ENCODE measurements at places on chromosomes 2 and 18.
A peak's percentile ranks its signal among the peaks of the same experiment; 100 is the strongest.

DNA sequence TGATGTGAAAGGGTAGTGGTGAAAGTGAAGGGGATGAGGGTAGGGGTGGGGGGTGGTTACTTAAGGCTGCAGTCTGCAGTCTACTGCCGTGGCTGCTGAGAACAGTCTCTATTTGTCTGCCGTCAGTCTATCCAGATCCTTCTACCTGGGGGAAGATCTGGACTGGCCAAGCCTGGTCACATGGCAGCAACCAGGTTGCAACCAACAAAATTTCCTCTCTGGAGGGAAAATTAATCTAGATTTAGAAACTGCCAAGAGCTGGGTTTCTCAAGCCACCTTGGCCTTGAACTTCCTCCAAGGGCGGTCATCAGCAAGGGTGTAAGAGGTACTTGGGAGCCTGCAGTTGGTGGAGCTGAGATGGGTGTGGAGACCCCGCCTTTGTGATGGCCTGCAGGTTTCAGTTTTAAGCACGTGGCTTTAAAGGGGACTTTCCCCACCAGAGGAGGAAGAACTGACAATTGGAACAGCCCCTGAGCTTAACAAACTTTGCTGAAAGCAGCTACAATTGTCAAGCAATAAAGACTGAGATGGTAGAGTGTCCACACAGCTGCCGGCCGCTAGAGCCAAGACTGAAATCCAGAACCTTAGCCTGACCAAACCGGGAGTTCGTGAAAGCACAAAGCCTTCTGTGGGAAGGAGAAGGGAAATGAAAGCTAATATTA is 31.4 kb upstream of the KCMF1 start:
- DNase-seq: no peak

GRCh38 chr2:40285391-40285790 is 166.5 kb downstream of the SLC8A1 start:
- no peak for DNase-seq

GRCh38 chr18:62977512-62977911 is 262.2 kb downstream of the PHLPP1 start:
- no peak for DNase-seq

DNA sequence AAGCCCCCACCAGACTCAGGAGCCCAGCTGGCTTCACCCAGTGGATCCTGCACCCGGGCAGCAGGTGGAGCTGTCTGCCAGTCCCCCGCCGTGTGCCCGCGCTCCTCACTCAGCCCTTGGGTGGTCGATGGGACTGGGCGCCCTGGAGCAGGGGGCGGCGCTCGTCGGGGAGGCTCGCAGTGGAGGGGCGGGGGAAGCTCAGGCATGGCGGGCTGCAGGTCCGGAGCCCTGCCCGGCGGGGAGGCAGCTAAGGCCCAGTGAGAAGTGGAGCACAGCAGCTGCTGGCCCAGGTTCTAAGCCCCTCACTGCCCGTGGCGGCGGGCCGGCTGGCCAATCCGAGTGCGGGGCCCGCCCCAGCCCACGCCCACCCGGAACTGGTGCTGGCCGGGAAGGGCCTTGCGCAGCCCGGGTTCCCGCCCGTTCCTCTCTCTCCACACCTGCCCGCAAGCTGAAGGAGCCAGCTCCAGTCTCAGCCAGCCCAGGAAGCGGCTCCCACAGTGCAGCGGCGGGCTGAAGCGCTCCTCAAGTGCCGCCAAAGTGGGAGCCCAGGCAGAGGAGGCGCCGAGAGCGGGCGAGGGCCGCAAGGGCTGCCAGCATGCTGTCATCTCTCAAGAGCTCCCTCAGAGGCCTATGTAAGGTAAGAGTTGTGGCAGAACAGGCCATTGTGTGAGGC is 1307.8 kb upstream of the TMEFF2 start:
- no peak for DNase-seq

DNA sequence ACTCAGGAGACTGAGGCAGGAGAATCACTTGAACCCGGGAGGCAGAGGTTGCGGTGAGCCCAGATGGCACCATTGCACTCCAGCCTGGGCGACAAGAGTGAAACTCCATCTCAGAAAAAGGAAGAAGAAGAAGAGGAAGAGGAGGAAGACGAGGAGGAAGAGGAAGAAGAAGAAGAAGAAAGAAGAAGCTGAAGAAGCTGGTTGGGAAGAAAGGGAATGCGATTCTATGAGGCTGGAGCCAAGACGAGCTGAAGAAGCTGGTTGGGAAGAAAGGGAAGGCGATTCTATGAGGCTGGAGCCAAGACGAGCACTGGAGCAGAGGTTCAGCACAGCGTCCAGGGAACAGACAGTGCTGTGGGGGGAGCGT is 30.3 kb upstream of the TAF1B start:
- DNase-seq: no peak

- DNase-seq: no peak
Observed at GRCh38 chr2:151020411-151020810, 241.3 kb downstream of the RBM43 start.

GRCh38 chr18:62300359-62300963 is 24.6 kb upstream of the TNFRSF11A start:
- no peak for DNase-seq

- no peak for DNase-seq
Observed at GRCh38 chr2:209471037-209471436, 47.2 kb downstream of the MAP2 start.

GRCh38 chr2:170323743-170324142 is 145.8 kb downstream of the MYO3B start:
- DNase-seq: no peak

DNA sequence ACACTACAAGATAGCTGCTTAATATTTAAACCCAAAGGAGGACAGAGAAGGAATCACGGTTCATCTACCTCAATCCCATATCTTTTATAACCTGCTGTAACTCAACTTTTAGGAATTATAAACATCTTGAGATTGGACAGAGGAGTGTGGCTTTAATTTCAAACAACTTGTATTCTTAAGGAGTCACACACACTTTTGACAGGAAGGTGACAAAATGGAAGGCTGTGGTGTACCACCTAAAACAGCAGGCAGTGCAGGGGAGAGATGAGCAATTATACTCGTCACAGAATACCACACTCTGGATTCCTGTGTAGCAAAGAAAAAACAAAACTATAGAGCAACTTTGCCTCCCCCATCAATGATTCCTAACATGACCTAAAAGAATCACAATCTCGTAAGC is 194.8 kb downstream of the ZEB2 start:
- no peak for DNase-seq

DNA sequence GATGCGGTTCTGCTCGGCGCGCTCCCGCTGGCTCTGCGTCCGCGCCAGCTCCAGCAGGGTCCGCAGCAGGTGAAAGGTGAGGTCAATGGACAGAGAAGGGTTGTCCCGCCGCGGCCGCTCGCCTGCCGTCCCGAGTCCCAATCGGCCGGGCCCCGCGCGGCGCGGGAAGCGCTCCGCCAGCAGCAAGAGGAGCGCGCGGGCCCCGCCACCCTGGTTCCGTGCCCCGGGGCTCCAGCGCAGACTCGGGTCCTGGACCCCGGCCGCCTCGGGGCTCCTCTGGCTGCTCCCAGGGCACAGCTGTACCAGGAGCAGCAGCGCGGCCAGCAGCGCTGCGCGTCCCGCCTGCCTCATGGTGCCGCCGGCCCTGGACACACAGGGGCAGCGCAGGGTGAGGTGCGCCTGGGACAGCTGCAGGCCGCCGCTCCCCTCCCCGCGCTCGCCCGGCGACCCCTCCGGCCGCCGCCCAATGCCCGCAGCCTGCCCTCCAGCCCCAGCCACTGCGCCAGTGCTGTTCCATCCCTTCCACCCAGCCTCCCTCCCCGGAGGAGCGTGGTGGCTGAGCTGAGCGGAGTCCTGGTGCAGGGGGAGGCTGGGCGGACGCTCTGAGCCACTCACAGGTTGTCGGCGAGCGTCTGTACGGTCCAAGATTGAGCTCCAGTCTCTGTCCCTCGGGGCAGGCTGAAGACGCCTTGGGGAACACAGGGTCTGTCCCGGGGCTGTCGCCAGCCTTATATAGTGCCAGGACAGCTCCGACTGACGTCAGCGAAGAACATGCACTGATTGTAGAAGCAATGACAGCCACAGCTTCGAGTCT is 493 bp downstream of the UCN start:
- DNase-seq: no peak

DNA sequence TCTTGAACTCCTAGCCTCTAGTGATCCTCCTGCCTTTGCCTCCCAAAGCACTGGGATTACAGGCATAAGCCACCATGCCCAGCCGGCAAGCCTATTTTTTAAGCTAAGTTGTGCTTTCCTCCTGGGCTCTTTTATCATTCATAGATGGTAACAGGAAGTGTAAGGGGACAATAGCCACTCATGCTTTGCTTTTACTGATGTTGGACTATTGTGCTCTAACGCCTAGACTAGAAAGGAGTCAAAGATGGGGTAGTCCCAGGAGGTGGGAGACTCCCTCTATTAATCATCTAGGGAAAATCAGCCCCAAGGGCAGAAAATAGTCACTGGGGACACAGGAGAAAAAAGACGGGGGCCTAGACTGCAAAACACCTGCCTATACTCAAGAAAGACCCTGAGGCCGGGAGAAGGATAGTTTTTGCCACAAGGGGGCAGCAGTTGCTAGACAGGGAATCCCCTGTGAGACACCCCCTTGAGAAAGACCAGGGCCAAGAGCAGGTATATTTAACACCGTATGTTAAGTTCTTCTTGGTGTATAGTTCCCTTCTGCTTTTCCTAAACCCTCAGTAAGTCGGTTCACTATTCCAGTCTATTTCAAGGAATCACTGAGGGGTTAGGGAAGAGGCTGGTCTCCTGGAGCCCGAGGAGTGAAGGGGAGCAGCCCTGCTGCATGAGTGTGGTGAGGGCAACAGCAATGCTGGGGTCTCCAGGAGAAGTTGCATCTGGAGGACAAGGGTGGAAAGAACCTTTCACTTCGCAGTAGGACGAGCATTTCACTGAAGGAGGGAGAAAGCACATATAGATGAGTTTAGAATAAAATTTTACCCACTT is 2.1 kb upstream of the CXCR1 start:
- peak; percentile 33 for DNase-seq

- DNase-seq: no peak
Observed at GRCh38 chr2:237359894-237360780, 53.8 kb downstream of the COL6A3 start.

DNA sequence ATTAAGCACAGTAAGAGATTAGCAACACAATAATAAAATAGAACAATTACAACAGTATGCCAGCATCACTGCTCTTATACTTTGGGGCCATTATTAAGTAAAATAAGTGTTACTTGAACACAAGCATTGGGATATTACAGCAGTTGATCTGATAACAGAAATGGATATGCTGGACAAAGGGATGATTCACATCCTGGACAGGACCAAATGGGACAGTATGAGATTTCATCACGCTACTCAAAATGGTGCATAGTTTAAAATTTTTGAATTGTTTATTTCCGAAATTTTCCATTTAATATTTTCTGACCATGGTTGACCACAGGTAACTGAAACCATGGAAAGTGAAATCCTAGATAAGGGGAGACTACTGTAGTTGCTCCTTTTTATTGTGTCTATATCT is 138.2 kb downstream of the UBR3 start:
- no peak for DNase-seq

GRCh38 chr2:234550511-234551107 is 53.7 kb upstream of the ARL4C start:
- peak; percentile 59 for DNase-seq

GRCh38 chr2:9103663-9104277 is 100.3 kb upstream of the MBOAT2 start:
- DNase-seq: no peak

DNA sequence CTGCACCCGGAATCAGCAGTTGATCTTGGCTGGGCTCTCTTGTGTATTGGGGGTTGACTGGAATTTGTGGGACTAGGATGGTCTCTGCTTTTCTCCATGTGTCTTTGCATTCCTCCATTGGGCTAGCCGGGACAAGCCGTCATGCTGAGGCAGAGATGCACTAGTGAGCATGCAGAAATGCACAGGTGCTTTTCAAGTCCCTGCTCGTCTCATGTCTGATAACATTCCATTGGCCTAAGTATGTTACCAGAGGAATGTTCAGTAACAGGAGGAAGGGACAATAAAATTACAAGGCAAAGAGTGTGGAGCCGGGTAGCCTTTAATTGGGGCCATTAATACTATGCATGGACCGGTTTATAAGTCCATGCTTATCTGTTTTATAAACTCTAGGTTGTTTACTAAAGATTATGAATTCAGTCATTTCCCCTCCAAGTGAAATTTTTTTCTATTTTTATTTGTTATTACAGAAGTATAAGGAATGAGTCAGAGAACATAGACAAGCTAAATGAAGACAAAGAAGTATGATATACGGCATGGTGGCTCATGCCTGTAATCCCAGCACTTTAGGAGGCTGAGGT is 24.4 kb upstream of the AAK1 start:
- no peak for DNase-seq

DNA sequence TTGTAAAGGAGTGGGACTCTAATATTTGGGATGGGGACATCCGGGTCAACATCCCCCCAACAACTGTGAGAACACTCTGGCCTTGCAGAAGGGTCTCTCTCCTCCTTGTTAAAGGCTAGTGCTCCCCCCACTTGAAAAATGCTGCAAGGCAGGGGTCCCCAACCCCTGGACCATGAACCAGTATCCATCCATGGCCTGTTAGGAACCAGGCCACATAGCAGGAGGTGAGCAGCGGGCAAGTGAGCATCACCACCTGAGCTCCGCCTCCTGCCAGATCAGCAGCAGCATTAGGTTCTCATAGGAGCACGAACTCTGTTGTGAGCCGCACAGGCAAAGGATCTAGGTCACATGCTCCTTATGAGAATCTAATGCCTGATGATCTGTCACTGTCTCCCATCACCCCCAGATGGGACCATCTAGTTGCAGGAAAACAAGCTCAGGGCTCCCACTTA is 243.9 kb upstream of the ID2 start:
- DNase-seq: no peak

DNA sequence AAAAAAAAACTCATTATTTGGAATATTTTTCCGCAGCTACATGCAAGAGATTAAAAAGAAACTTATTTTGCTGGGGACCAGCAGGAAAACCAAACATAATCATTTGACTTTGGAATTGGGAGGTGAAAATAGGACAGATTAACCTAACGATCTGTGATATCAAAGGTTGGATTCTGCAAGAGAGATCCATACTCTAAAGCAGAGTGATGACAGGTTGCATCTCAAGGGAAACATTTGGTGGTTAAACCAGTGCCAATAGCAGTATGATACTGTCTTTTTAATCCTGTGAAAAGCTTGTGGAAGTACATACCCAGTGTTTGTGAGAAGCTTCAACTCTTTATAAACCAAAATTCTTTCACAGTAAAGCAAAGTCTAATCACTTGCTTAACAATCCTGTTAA is 5.3 kb upstream of the IKZF2 start:
- DNase-seq: no peak

- no peak for DNase-seq
Observed at GRCh38 chr2:58376592-58376991, 135.5 kb upstream of the FANCL start.

DNA sequence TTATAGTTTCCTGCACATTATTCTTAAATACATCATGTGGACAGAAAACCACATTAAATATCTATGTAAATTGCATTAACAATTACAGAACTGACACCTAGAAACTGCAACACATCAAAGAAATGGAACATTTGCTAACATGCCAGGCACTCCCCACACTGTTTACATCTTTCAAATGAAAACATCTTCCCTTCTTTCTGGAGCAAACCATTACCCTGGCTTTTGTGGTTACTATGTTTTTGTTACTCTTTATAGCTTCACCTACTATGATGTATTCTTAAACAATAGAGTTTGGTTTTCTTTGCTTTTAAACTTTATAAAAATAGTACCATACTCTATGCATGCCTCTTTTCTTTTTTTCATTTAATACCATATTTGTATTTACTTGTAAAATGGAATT is 1894.5 kb upstream of the CELF4 start:
- no peak for DNase-seq
